ENCODE measurements at places on chromosomes 4 and X.

DNA sequence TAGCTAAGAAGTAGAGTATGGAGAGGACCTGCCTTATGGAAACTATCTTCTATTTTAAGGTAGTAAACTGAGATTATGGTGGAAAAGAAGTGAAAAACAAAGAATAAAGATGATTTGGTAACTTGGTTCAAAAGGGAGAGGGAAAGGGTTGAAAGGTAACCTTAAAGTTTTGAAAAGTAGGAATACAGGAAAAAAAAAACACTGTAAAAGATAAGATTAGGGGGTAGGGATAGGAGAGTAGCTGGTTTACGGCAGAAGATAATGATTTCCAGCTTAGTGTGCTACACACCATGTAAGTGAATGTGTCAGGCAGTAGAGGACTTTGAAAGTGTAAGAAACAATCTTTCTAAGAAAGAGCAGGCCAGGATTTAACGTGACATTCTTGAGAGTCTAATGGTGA lies 35.3 kb downstream of the FAM13A start:
- DNase-seq: no peak

DNA sequence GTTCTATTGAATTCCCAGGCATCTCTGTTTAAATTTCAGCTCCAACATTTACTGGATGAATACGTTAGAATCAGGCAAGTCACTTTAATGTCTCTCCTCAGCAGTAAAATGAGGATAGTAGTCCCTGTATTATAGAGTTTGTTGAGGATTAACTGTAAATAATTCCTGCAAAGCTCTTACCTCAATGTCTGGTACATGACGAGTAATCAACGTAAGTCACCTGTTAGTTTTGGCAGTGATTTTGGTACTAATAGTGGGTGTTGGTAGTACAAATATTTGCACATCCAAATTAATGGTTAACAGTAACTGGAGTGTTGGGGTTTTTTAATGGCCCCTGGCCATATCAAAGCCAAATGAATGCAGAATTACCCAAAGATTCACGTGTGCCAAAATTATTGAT lies 189.8 kb upstream of the GALNT7 start:
- DNase-seq: no peak

DNA sequence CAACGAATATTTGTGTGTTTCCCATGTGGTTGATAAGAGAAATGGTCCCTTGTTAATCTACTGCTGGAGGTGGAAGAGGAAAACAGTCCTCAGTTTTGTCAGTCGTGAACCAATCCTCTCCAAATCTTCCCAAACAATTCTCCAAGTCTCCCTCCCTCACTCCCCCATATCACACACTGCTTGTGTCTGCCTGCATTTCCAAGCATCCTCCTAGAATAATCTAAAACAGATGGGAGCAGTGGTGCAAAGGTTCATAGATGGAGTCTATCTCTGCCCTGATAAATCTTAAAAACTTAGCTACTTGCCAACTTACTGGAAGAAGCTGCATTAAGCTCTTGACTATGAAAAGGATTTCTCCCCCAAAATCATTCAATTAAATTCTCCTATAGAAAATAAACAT lies 43.7 kb upstream of the SH3KBP1 start:
- no peak for DNase-seq

DNA sequence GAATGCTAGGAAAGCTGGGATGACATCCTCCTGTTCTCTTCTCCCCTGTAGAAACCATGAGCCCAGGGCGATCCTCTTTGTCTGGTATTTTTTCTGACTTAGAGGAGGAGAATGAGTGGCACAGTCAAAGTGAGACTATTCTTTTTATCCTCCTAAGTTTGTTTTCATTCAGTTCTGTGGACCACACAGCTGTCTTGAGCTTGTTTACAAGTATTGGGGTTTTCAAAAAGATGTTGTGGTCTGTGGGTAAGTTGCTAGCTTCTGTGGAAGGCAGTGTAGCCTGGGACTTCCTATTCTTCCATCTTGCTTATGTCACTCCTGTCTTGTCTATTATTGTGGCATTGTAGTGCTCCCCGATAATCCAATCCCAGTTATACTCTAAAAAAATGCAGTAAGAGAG lies 223.0 kb downstream of the PAPSS1 start:
- DNase-seq: no peak

DNA sequence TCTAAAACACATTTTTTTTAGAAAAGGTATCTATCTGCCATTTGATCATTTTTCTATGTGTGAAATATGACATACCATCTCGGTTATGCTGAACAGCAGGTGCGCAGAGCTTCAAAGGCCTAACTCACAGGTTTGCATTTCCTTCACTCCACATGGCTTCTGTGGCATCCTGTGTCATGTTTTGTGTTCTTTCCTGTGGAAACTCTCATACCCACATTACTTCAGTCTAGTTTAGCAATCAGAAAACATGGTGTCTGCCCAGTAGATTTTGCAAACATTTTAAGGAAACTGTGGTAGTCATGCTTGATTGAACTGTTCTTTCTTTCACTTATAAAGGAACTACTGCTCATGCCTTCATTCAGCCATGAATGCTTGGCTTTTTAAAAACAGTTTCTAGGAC lies 11.3 kb upstream of the ARAP2 start:
- DNase-seq: no peak

DNA sequence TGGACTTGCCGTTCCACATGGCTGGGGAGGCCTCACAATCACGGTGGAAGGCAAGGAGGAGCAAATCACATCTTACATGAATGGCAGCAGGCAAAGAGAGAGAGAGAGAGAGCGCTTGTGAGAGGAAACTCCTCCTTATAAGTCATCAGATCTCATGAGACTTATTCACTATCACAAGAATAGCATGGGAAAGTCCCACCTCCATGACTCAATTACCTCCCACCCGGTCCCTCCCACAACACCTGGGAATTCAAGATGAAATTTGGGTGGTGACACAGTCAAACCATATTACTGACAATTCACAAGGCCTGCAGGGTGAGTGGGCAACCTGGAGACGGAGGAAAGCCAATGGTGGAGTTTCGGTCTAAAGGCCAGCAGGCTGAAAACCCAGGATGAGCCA lies 394.3 kb upstream of the TRAM1L1 start:
- no peak for DNase-seq

GRCh38 chrX:154063234-154063633 lies 34.3 kb downstream of the MECP2 start:
- no peak for DNase-seq

GRCh38 chrX:11908371-11908770 lies 150.3 kb downstream of the MSL3 start:
- peak; percentile 59 for DNase-seq

- no peak for DNase-seq
These were observed 15.5 kb downstream of the MCF2 start for GRCh38 chrX:139692506-139692849.

DNA sequence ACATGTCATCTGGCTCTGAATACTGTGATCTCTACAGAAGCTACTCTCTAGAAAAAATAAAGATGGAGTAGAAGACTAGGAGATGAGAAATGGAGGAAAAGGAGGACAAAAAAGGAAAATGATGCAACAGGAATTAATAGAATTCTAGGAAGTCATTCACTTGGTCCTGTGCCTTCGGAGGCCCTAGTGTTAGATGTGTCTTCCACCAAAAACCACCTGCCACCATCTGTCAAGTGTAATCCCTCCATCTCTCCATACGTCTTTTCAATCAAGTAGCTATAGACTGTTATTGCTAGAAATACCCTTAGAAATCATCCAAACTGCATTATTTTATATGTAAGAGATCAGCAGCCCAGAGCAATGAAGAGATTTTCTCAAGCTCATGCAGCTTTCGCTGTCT lies 2.9 kb upstream of the RAB41 start:
- DNase-seq: no peak

GRCh38 chrX:12685541-12685940 lies 105.7 kb upstream of the PRPS2 start:
- no peak for DNase-seq

- DNase-seq: no peak
These were observed 276.1 kb downstream of the PPP3CA start for GRCh38 chr4:101071241-101071640.

GRCh38 chr4:120062663-120063195 lies 3.9 kb downstream of the MAD2L1 start:
- DNase-seq: no peak

GRCh38 chr4:174358829-174359228 lies 75.1 kb downstream of the CEP44 start:
- DNase-seq: peak; percentile 43

DNA sequence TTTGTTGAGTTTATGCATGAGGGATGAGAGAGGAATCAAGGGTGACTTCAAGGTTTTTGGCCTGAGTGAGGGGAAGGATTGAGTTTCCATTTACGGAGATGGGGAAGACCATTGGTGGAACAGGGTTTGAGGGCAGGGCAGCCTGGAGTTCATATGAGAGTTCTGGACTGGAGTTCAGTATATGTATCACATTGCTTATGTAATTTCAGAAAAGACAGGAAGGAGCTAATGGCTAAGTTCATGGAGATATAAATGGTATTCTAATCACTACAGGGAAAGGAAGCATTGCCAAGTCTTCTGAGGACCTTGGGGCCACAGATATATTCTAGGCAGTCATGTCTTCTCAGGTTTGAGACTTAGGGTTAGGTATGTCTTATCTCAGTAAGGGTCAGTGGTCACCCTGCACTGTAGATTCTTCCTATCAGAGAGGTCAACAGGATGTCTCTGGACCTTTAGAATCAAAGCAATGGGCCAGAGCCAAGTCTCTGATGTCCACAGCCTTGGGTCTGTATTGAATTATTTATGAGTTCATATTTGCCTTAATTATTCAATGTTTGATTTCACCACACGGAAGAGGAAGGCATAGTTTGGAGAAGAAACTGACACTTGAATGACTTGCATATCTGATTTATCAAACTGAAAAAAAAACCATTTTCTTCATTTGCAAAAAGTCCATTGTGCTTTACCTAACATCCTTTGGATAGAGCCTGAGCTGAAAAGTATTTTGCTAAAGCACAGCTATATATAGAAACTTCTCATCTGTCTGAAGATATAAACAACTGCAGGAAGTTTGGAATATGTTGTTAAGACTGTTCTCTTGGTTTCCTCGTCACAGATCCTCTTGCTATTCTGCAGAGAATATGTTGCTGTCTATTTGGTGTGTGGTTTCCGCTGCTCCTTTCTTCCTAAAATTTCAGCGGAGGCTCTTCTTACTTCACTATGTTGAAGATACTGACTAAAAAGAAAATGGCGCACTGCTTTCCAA lies 139.5 kb downstream of the PDGFRA start:
- no peak for DNase-seq

DNA sequence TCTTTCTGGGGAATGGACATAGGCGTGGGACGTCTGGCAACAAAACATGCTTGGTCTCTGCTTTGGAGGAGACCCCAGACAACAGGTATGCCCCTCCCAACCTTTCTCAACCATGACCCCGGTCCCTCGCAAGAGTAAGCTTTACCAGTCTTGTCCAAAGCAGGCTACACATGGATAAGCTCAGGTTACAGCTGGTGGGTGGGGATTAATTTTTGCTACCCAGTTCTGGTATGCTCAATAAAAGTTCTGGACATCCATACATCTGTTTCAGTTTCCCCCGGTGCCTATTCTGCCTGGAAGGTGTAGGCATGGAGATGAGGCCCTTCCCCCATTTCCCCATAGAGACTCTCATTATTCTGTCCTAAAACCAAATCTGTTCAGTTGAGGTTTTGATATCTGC lies 54.5 kb upstream of the NOCT start:
- DNase-seq: no peak

GRCh38 chrX:65642914-65643491 lies 24.5 kb upstream of the MSN start:
- peak; percentile 84 for DNase-seq

GRCh38 chr4:86099348-86099747 lies 260.5 kb downstream of the MAPK10 start:
- no peak for DNase-seq

- DNase-seq: peak; percentile 59
These were observed 34.5 kb downstream of the SPINK2 start for GRCh38 chr4:56786955-56787354.

DNA sequence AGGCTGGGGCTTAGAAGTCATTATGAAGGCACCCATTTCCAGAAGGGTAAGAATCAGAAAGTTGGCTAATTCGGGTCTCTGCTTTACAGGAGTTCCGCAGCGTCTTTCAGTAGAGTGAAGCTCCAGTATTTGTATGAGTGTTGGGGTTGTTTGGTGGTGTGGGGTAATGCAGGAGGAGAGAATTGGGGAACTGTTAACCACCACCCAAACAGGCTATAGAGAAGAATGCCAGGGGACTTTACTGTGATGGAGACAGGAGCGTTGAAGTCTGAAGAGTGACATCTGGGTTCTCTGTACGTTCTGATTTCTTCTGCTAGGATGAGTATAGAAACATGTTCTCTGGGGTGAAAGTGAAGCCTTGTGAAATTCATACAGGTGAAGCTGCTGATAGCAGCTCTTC lies 96.3 kb downstream of the TBL1X start:
- no peak for DNase-seq

DNA sequence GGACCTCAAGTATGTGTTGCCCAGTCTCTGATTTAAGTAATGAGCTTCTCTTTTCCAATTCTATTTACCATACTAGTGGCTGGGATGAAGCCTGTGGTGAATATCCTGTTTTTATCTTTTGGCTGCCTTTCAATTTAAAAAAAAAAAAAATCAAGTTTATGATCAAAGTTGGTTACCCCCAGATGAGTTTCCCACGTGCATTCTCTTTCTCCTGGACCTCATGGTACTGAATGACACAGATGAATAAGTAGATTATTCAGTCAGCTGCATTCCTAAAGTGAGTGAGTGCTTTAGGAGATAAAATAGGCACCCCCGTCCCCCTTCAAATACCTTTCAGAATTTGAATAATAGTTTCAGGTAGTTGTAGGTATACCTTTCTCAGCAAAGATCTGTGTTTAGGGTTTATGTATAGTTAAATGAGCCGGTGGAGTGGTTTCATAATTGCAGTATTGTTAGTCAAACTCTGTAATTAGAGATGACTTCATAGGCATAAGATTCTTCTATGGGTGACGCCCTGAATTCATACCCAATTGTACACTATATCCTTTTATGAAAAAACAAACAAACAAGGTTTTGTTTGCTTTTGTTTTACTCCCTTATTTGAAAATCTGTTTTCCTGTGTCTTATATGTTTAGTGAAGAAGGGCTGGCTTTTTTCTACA lies 41.9 kb downstream of the PLS3 start:
- no peak for DNase-seq

DNA sequence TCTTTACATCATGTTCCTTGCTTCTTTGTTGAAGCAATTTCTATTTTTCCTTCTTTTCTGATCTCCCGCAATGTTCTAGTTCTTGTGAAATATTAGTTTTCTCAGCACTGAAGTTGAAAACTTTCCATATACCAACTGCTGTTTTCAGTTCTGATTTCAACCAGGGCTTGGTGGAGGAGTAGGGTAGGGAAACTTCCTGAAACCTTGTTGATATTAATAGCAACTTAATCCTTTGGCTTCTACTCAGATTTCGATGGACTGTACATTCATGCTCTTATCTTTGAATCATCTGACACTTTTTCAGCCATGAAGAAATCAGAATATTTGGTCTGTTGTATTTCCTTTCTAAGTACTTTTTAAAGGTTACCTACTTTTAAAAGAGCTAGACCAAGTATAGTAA lies 315.8 kb downstream of the RPA4 start:
- no peak for DNase-seq

- DNase-seq: no peak
These were observed 236.9 kb downstream of the TACR3 start for GRCh38 chr4:103482893-103483292.

DNA sequence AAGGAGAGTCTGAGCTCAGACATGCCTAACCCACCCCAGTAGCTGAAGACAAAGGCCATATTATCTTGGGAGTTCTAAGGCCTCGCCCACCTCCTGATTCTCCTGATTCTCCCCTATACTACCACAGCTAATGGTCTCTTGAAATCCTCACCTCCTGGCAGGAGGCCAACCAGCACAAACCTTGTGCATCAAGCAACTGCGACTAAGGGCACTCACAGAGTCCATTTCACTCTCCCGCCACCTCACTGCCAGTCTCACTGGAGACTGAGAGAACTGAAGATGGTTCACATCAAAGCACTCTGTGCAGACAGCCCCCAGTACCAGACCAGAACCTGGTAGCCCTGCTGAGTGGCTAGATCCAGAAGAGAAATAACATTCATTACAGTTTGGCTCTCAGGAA lies 102.1 kb upstream of the KLF8 start:
- DNase-seq: no peak

Data from MCF 10A (cell line).